Non-pigmented ciliary epithelial cell (primary cell): ENCODE measurements at places on chromosomes 3 and 15.
A peak's percentile ranks its signal among the peaks of the same experiment; 100 is the strongest.

DNA sequence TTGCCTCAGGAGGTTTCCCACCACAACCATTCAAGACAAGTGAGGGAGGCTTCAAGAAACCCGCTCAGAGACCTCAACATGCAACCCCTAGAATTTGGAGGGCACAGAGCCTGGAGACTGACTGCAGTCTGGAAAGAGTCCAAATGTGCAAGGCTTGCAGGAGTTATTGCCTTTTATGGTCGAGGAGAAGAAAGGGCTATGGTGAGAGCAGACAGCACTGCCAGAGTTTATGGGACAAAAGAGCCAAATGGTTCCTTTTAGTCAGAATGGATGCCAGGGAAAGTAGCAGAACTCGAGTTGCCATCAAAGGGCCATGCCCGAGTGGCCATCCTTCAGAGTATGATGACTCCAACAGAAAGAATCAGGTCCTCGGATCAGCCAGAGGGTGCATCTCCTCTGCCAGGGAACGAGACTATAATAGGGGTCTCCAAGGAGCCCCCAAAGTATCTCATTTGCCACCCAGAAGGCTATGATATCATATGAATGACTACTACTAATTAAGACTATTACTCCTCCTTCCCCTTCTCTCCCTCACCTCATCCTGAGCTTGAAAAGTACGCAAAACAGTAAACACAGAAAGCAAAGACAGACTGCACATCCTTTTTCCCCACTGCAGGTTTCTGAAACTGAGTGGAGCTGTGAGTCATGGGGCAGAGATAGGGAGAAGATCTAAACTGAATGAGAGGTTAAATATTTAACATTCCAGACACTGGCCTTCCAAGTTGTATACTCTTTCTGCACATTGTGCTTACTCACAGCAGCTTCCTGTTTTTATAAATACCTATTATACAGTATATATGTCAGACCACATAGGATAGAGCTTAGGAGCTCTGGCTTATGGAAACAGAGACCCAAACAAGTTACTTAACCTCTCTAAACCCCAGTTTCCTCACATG, 33.9 kb upstream of the TMCO5A start:
- peak; percentile 42 for DNase-seq

DNA sequence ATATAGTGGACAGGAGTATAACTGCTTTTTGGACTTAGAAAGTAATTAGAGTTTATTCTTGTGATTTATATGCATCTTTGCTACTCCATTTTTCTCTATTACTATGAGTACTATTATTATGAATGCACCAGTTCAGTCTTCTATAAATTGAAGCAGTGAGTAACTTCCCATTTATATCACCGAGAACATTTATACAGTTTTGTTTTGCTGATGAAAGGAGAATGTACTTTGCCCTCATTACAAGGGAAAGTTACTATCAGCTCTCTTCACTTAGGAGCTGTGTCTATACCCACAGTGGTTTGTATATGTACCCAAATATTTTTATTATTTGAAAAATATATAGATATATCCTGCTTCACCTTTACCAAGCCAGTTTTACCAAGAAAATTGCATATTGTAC, 5.7 kb downstream of the KBTBD12 start:
- no peak for DNase-seq

GRCh38 chr3:130925628-130926027, 31.7 kb downstream of the ATP2C1 start:
- no peak for DNase-seq

- DNase-seq: no peak
Measured at GRCh38 chr3:45985532-45986302, 9.9 kb downstream of the FYCO1 start.

DNA sequence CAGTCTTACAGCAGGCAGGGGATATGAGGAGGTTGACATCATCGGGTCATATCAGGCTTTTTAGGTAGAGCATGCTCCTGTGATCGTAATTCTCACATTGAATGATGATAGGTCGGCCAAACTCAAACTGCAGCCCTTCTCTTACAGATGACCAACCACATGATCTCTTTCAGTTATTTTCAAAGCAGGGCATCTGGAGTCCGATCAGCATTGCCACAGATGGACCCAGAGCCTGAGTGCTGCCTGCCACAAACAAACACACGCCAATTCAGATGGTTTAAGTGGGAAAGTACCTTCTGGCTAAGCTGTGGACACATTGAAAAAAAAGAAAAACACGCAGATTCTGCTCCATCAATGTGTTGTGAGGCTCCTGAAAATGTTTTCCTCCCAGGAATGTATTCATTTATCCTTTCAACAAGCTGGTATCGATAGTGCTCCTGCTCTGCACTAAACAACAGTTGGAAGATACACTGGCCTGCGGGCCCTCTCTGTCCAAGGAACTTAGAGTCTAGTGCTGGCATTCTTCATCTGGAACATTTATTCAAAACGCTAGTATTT, 31.2 kb downstream of the ARPP21 start:
- DNase-seq: no peak

DNA sequence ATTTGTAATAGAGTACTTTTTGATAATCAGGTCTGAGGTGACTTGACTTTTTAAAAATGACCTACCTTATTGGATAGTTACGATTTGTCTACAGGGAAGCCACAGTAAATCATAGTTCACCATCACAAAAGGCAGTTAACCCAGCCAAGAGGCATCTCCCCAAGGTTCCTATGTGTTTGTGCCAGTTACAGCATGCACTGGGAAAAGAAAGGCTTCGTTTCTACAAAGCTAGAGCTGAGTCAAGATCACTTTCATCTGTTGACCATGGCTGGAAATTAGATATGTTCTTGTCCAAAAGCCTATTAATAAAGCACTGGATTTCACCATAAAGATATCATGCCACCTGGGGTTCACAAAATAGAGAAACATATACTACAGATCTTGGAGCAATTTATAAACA, 139.9 kb downstream of the GREM1 start:
- no peak for DNase-seq

- no peak for DNase-seq
Measured at GRCh38 chr3:195455789-195456188, 13.0 kb upstream of the ACAP2 start.

DNA sequence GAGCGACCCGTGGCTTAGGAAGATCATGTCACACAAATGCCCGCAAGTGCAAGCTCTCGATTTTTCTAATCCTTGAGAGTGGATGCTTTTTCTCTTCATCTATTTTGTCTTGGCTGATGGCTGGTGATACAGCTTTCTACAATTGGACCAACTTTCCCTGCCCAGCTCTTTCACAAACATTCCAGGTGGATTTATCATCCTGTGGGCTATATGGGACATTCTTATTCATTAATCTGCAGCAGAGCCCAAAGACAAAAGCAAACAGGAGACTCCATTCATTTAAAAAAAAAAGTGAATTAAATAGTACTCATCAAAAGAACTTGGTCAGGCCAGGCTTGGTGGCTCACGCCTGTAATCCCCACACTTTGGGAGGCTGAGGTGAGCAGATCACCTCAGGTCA, 14.2 kb upstream of the TSEN2 start:
- DNase-seq: no peak
